ENCODE measurements at places on chromosomes 6 and 20.

GRCh38 chr6:147972448-147972847 is 370.2 kb upstream of the SASH1 start:
- DNase-seq: no peak

- no peak for DNase-seq
Observed at GRCh38 chr6:136963259-136963658, 41.2 kb downstream of the SLC35D3 start.

- DNase-seq: no peak
Observed at GRCh38 chr6:167153521-167153959, 4.2 kb downstream of the GPR31 start.

GRCh38 chr20:46640044-46640443 is 11.2 kb downstream of the SLC13A3 start:
- no peak for DNase-seq

- DNase-seq: no peak
Observed at GRCh38 chr6:165487950-165488349, 175.1 kb downstream of the PDE10A start.

- no peak for DNase-seq
Observed at GRCh38 chr20:43515628-43516027, 8.1 kb downstream of the L3MBTL1 start.

GRCh38 chr6:141483598-141484061 is 649.1 kb upstream of the GJE1 start:
- peak; percentile 10 for DNase-seq

- DNase-seq: no peak
Observed at GRCh38 chr6:191487-192312, 100.6 kb upstream of the DUSP22 start.

DNA sequence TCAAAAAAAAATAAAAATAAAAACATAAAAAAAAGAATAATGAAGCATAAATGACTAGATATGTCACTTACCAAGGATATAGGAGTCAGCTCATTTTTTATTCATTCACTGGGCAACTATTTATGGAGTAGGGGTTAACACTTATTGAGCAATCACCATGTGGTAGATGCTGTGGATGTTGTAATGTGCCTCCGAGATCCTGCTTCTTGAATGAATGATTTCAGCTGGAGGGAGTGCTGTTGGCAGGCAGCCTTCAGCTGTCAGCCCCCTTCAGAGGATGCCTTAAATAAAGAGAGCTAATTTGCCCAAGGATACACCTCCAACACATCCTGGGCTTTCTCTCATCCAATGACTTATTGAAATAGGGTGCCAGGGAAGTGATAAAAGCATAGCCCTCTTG is 229.5 kb upstream of the DTNBP1 start:
- no peak for DNase-seq

DNA sequence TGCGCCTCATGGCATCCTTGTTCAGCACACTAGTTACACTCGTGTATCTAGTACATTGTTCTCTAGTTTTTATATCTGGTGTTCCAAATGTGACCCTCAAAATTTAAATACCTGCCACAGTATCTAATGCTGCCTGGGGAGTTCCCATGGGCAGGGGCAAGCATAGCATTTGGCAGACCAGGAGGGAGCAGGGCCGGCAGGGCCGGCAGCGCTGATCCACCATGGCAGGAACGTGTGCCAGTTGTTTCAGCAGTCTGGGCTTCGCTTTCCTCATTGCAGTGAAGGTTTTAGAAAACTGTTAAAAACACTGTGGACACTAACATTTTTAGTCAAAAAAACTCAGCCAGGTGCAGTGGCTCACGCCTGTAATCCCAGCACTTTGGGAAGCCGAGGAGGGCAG is 19.2 kb downstream of the NANP start:
- DNase-seq: no peak

GRCh38 chr6:129908858-129909257 is 47.7 kb upstream of the TMEM244 start:
- DNase-seq: no peak

DNA sequence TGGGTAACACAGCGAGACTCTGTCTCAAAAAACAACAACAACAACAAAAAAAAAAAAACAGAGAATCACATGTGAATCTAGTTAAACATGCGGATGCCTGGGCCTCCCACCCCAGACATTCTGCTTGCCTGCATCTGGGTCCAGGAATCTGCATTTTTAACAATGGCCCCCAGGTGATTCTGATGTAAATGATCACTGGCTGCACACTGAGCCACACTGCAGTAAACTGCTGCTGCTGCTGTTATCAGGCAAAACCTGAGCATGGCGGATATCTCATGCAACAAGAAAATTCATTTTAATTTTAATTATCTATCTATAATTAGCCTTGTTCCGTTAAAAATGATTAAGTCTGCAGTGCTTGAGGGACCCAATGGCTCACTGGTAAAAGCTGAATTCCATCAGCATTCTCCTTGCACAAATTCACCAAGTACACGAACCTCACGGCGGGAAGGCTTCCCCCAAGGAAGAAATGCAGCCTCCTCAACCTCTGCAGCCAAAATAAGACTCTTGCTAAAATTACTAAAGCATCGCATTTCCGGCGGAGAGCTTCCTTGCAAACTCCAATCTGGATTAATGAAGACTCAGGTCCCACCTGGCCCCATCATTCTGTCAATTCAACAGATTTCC is 81.6 kb upstream of the SNX9 start:
- DNase-seq: no peak

- DNase-seq: no peak
Observed at GRCh38 chr20:56554869-56555268, 21.8 kb downstream of the FAM209B start.

DNA sequence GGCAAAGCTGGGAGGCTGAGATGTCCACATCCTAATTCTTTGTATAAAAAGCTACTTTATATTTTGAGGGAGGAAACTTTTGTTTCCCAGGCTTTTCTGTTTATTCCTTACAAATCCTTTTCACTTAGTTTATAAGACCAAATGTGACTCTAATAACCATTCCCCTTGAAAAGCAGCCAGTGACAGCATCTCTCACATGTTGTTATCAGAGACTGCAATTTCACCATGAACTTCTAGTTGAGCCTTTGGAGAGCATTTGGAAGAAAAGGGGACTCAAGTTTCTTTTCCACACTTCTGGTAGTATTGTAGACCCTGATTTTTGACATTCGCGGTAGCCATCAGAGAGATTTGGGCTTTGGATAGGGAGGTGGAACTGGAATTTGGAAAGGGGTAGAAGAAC is 215.8 kb downstream of the RNF144B start:
- no peak for DNase-seq

DNA sequence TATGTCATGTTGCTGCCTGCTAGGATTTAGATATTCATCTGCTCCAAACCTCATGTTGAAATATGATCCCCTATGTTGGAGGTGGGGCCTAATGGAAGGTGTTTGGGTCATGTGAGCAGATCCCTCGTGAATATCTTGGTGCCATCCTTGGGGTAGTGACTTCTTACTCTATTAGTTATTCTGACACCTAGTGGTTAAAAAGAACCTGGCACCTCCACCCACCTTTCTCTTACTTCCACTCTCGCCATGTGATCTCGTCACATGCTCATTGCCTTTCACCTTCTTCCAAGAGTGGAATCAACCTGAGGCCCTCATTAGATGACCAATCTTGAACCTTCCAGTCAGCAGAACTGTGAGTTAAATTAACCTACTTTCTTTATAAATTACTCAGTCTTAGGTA is 549.4 kb upstream of the SYNCRIP start:
- DNase-seq: no peak

DNA sequence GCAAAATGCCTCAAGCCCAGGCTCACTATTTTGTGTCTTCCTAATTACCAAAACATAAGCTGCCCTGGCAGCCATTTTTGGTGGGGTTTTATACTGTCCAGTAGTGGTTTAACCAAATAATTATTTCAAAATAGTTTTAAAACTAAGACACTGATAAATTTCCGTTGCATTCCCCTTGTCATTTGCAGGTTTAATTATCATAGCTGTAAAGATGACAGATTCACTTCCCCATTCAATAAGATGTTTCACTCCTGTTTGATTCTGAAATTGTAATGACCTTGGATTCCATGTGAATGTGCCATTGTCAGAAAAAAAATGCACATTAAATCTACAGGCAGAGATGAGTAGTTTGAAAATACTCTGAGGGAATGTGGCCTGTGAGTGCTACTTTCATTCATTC is 172.0 kb downstream of the COL9A1 start:
- DNase-seq: no peak

DNA sequence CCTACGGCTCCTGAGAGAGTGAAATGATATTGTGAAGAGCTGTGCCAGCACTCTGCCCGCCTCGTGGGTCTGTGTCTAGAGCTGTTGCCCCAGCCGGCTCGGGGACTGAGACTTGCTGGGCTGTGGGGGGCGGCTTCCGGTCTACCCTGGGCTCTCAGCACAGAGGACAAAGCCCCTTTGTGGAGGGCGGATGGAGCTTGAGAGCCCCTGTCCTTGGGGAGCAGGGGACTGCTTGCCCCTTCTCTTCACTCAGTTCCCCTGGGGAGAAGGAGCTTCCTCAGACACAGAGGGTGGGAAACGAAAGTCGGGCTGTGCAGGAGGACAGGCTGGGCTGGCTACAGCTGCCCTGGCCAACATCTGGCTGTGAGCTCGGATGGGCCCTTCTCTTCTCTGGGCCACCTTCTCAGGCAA is 11.0 kb downstream of the SRC start:
- no peak for DNase-seq

DNA sequence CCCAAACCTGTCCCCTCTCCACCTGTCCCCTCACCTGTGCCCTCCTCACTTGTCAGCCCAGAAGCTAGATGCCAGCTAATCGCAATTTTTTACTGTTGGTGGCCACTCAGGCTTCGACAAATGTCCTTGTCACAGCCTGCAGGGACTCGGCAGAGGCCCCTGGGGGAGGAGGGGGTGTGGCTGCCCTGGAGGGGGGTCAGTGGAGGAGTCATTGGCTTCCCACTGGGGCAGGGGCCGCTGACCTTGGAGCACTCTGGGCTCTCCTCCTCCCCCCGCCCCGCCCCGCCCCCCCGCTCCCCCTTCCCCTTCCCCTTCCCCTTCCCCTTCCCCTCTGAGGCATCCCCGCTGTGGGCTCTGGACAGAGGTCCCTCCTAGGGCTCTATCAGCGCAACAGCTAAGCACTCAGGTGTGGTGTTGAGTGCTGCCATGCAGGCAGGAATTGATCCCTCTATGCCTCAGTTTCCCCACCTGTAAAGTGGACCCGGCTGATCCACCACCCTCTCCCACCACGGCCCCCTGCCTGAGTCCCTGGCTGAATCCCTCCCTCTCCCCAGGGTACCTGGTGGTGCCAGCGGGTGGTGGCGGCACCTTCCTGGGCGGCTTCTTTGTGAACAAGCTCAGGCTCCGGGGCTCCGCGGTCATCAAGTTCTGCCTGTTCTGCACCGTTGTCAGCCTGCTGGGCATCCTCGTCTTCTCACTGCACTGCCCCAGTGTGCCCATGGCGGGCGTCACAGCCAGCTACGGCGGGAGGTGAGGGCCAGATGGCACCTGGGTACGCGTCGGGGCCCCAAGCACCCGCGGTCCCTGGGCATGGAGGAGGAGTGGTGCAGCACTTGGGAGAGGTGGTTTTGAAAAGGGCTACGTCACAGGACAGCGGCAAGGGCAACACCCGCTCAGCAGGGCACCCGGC is 23.8 kb downstream of the SLCO4A1 start:
- no peak for DNase-seq

DNA sequence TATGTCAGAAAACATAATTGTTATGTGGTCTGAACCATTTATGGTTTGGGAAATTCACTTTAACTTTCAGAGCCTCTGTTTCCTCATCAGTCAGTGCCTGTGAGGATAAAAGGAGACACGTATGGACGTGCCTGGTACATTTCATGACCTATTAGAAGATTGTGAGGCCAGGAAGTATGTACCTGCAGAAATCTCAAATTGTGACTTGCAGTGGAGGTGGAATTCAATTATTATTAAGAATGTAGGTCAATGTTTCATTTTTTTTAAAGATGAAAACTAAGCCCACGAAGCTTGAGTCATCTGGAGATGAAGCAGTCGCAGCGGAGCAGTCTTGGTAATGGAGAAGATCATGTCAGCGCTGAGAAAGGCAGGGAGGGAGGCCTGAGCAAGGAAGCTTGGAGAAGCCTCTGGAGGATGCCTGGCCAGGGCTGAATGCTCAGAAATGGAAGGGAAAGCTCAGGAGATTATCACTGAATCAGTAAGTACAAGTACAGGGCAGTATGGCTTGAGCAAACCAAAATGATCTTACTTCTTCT is 3.9 kb upstream of the DSE start:
- no peak for DNase-seq

DNA sequence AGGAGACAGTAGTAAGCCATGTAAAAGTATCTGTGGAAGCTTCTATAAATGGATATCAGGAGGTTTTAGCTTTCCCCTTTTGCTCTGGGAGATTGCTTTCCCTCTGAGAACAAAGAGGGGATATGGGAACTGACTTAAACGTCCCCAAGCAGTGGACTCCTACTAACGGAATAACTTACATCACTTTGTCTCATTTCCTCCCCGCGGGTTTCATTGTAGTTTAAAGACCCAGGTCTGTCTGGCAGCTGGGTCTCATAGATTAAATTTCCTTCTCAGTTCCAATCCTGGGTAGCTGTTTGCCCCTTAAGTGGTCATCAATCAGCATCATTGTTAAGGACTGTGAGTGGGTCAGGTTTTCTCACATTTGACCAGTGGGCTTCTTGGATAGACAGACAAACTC is 68.7 kb downstream of the PLAGL1 start:
- no peak for DNase-seq
